ENCODE measurements at places on chromosomes 1 and 21.
A peak's percentile ranks its signal among the peaks of the same experiment; 100 is the strongest.

- DNase-seq, result no peak
Measured at GRCh38 chr1:10033359-10033845, 644 bp downstream of the UBE4B start.

- no peak for DNase-seq
Measured at GRCh38 chr1:17603091-17603841, 63.8 kb downstream of the ARHGEF10L start.

DNA sequence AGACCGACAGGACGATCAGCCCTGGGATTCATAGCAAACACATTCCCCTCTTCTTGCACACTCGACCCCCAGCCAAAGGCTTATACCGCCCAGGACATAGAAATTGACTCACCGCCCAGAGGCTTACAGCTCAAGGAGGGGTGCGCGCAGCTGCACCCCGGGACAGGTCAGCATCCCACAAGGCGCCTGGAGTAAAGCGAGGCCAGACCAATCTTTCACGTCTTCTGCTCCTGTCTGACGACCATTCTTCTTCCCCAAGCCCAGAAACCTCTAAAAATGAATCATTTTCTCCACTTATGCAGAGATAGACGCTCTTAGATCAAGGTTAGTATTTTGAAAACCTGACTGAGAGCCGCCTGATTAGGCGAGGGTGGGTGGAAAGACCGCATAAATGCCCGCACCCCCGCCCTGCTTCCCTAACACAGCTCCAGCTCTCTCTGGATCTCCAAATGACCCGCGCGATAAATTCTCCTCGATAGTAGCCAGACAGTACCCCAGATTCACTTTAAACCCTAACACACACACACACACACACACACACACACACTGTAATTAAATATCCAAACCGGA lies 1.9 kb upstream of the LHX8 start:
- DNase-seq, result no peak

GRCh38 chr1:103516693-103517092 lies 8.8 kb upstream of the RNPC3 start:
- no peak for DNase-seq

DNA sequence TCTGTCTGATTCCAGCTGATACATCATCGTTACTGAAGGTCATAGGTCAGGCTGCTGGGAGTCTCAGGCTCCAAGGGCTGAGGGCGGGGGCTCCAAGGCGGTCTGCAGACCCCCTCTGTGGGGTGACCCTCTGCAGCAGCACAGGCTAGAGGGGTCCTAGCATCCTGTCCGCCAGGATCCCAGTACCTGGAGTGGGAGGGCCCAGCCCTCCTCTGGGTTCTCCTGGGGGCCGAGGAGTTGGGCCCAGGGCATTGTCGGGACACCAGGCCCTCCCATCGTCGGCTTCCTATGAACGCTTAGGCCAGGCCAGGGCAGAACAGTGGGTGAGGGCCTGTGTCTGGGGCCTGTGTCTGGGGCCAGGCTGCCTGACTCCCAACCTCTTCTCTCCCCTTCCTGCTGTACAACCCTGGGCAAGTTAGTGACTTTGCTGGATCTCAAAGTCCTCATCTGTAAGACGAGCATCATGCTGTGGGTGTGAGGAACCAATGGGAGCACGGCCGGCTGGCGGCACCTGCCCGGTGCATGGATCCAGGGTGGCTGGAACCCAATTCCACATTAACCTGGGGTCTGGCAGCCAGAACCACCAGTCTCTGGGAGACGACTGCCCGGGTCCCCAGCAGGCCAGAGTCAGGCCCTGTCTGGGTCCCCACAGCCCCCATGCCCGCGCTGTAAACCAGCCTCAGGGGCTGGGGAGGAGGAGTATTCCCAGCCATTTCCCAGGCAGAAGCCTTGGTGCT lies 56.2 kb upstream of the COL18A1 start:
- no peak for DNase-seq

DNA sequence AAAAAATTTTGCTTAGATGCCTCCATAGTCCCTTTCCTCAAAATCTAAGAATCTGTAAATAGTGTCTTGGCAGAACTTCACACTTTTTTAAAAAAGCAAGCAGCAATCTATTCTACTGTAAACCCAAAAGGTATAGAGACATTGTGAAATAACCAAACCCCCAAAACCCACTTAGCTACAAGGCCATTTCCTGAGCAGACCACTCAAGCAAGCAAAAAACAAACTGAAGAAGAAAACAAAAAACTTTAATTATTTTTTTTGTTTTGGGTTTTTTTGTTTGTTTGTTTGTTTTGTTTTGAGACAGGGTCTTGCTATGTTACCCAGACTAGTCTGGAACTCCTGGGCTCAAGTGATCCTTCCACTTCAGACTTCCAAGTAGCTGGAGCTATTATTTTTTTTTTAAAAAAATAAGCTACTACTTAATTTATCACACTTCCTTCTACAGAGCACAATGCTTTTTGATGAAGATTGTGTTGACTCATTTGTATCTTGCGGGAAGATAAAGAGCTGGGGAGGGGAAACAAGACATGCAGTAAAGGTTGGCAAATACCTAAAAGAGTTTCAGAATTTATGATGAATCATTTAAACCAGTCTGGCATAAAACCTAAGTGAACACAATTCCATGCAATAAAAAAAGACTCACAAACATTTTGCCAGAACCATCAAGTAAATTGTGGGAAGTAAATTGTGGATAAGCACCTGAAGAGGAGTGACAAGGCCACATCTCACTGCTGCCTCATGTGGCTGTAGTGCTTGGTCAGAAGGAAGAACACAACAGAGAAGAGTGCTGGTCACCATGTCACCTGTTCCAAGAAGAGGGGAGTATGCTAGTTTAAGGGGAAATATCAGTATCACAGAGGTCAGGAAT lies 2.7 kb upstream of the PTPN22 start:
- DNase-seq, result no peak

GRCh38 chr1:167221126-167221737 lies 546 bp downstream of the POU2F1 start:
- no peak for DNase-seq

GRCh38 chr1:1937061-1937460 lies 18.0 kb upstream of the TMEM52 start:
- no peak for DNase-seq

GRCh38 chr1:240705579-240705978 lies 93.6 kb upstream of the GREM2 start:
- no peak for DNase-seq

DNA sequence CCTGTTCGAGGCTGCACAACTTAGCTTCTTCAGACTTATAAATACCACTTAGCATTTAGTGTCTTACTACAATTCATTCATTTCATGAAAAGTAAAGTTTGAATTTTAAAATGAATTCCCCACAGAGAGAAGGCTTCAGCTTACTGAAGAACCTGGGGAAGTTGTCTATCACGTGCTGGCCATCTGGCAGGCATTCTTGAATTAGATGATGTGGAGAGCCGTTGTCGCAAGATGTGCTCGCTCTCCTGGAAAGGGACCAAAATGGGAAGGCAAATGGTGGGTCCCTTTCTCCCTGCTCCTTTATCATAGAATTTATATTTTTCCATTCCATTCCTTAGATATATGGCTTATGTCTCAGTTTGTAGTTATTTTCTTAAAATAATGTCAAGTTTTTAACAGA lies 90.5 kb downstream of the CD247 start:
- DNase-seq, result no peak

- no peak for DNase-seq
Measured at GRCh38 chr1:153363641-153364040, 6.0 kb downstream of the S100A9 start.

DNA sequence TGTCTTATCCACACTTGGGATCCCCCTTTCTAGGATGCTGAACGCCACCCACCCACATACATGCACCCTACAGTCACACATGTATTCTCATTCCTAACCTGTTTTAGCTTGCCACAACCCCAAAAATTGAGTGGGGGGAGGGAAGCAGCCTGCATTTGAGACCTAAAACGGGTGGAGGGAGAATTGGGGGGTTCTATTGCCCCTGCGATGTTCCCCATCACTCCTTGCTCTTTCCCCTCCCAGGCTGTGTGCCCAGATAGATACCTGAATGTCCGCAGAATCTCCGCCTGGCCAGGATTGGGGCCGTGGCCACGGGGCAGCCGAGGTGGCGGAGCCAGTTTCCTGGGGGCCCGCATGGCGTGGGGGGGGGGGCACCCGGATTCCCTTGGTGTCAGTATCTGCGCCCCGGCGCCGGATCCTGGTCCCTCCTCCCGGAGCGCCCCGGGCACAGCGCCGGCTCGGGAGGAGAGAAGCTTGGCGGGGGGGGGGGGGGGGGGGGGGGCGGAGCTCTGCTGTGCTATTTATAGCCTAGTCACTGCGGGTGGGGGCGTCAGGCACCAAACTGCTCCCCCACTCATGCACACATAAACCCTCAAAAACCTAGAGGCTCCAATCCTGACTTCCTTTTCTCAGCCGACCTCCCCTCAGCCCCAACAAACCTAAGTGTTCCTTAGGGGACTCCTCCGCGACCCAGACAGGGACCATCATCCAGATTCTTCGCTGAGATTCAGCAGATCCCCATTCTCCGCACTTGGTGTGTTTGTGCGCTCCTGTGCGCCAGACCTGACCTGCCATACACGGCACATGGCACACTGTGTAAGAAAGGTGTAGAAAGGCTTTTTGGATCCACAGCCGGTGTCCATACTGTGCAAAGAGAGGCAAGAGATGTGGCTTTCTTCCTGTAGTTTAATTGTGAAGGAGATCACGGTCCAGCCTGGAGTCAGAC lies 1.9 kb downstream of the ANKRD34A start:
- DNase-seq, result peak; percentile 50

DNA sequence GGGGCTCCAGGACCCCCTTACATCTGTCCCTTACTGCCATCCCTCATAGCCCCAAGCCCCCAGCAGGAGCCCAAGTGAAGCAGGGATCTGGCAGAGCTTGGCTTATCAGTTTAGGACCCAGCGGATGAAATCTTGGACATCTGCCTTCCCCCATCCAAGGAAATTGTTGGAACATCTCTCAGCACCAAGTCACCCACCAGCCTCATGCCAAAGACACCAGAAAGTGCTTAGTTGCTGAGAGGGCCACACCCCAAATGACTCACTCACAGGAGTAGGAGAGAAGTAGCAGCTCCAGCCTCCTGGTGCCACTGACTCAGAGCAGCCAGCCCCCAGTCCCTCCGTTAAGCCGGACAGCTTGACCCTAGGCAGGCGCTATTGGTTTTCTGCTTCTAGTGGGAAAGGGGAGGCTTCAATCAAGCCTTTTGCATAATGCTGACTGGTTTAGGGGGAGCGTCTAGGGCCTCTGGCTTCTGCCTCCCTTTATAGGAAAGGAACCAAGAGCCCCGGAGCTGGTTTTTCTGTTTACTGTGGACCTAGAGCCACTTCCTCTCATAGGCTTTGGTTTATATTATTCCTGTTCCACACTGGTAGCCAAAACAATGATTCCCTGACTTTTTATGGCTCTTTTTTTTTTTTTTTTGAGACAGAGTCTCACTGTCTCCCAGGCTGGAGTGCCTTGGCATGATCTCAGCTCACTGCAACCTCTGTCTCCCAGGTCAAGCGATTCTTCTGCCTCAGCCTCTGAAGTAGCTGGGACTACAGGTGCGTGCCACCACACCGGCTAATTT lies 114.2 kb upstream of the IPO9 start:
- no peak for DNase-seq

- no peak for DNase-seq
Measured at GRCh38 chr1:154497026-154497806, 4.8 kb upstream of the TDRD10 start.

GRCh38 chr1:94819945-94820746 lies at the start of gene SLC44A3:
Gene SLC44A3 (plus strand): TSS chr1:94820357. CDS start chr1:94820452, 95 bp downstream.
- DNase-seq, result peak; percentile 27

DNA sequence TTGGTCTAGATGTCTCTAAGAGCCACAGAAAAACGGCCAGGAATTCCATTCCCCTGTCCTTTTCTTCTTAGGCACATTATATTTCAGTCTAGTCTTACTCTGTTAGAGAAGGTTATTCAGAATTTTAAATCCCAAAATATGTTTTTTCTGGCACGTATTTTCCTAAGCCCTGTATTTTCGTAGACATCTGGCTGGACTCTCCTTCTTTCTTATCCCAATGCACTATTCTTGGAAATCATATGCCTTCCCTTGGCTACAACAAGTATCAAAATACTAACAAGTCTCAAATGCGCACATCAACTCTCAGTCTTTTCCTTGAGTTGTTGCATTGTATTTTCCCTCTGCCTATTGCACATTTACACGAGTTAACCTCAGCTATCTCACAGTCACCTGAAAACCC lies 96.2 kb downstream of the DPYD start:
- no peak for DNase-seq

GRCh38 chr1:67250051-67250653 lies 57.5 kb upstream of the IL12RB2 start:
- no peak for DNase-seq

DNA sequence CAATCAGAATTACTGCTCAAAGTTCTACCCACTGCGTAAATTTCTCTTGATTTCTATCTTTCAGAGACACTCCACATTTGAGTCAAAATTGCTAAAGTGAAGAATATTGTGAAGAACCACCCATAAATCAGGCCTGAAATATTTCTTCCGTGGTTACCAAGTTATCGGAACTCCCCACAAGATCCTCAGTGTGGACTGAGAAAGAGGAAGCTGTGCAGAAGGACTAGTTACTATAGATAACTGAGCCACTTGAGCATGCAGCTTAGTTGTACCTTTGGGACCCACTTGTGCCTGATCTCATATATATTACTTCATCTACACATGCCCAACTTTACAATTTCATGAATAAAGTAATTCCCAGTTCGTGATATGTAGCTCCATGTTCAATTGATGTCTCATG lies 18.4 kb downstream of the RWDD3 start:
- no peak for DNase-seq

DNA sequence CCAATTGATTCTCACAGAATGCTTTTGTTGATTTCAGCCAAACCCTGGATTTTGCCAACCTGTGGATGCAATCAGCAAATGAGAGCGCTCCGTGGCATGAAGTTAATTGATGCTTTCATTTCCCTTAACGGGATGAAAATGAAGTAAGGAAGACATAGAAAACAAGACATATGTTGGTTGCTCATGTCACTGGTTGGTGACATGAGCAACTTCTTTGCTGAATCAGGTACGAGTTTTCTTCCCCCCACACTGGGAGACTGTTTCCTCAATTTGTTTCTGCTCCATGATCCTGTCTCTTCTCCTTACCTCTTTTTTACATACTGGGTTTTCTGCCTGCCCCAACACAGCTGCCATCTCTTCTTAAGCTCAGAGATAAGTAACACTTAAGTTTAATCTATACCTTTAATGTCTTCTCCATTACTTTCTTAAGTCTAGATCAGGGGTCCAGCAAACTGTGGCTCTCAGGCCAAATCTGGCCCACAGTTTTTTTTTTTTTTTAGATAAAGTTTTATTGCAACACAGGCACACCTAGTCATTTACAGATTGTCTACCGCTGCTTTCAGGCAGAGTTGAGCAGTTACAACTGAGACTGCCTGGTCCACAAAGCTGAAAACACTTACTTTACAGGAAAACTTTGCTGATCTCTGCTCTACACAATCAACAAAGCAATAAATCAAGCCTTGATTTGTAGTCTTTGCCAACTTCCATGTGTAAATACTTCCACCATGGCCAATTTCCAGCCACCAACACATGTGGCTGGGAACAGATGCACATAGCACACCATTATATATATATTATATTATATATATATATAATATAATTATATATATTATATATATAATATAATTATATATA lies 13.3 kb downstream of the GPR157 start:
- no peak for DNase-seq

GRCh38 chr1:62333441-62333840 lies 14.2 kb upstream of the KANK4 start:
- DNase-seq, result no peak
